ENCODE measurements at places on chromosomes 3 and 15.

DNA sequence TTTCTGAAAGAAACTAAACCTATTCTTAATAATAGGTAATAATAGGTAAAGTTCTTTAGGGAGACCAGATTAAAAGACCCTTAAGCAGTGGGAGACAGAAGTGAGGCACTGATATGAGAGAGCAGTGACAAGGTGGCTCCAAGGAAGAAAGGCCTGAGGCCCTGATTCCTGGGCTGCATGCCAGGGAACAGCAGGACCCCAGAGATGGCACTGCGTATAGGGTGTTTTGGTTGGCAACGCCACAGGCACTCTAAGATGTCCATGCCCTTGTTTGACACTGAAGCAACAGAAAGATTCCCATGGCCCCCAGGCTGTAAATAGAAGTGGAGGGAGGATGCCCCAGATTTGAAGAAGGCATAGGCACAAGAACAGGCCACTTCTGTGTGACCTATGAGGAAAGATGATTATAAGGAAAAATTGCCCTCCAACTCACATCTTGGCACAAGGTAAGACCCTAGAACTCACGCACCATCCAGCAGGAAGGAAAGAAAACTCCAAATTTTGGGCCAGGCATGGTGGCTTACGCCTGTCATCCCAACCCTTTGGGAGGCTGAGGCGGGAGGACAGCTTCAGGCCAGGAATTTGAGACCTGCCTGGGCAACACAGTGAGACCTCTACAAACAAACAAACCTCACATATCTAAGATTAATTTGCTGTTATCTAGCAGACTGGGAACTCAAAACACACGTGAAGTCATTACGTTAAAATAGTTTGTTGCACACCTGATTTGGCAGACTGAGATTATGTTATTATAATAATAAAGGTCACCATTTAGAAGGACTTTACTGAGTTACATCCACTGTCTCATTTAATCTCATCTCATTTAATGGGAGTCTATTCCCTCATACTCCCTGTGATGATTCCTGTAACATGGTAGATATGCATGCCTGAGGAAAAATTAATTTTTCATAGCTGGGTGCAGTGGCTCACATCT lies 10.5 kb upstream of the BLM start:
- DNase-seq: no peak

DNA sequence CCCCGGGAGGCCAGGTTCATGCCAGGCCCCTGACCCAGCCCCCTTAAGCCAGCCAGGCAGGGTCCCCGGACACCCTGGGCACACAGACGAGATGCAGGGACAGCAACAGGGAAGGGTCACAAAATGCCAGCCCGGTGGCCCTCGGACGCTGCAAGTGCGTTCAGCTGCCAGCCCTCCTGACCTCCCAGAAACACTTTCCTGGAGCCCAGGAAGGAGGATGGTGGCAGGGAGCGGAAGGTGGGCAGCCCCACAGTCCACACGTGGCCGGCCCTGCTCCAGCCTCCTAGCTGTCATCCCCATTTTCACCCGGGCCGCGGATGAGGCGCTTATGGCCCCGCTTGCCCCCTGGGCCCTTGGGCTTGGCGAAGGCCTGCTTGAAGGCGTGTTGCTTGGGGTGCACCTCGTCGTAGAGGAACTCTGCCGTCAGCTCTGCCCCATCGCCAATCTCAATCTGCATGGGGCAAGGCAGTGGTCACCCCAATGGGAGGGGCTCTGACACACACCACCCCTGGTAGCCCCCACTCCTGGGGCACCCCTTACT lies 3.4 kb upstream of the TLR9 start:
- no peak for DNase-seq

- DNase-seq: no peak
These were observed 109.3 kb upstream of the FOXB1 start for GRCh38 chr15:59894835-59895234.

GRCh38 chr3:197701841-197702240 lies 34.9 kb downstream of the RUBCN start:
- no peak for DNase-seq

GRCh38 chr3:141941093-141941492 lies 64.7 kb downstream of the ATP1B3 start:
- no peak for DNase-seq

GRCh38 chr3:169179321-169179720 lies 484.2 kb downstream of the MECOM start:
- no peak for DNase-seq

Measured in amniotic stem cell (primary cell).